ENCODE measurements at places on chromosomes 2 and 18. TPM values are rescaled to one million over a fixed set of nuclear protein-coding genes. Genes with fewer than 3 reads are reported as not detected.

- DNase-seq: no peak
These were observed 122.2 kb upstream of the OSR1 start for GRCh38 chr2:19480673-19481072.

GCC2 gene
- 22.7 TPM for total RNA-seq

DNA sequence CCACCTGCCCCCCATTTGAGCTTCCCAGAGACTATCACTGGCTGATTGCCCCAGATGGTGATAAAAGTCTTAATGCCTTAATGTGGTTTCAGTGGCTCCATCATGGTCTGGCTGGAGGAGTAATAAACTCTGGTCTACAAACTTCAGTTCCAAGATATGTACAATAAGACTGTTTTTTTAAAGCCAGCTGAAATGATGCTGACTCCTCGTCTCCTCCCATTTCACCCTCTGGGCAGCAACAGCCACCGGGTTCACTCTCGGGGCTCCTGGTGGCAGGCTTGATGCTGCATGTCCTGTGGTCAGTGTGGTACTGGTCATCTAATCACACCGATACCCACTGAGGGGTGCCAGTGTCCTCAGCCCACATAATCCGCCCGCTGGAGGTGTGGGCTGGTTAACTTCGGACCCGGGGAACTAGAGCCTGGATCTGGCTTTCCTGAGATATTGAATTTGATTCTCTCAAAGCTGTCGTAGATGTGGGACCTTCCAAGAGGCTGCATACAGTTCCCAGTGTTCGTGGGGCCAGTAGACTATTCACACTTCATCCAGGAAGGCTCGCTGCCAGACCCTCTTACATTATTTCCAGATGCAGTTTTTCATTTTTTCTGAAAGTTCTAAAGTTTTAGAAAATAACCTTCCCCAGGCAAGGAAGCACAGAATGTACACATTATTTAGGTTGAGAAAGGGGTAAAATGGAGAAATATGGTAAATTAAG, 95.3 kb downstream of the GALR1 start:
- no peak for DNase-seq

ZNF521 gene
- 24.5 TPM for total RNA-seq

TNFAIP6 gene
- 2.8 TPM for total RNA-seq

GRCh38 chr18:52764316-52764715, 424.3 kb downstream of the DCC start:
- DNase-seq: no peak

PAX8 gene
- total RNA-seq: 0.35 TPM

Measured in Right ventricle myocardium superior (tissue), 1 donor.